Hematopoietic multipotent progenitor cell (in vitro differentiated cells): ENCODE measurements at places on chromosomes 3 and 15.
A peak's percentile ranks its signal among the peaks of the same experiment; 100 is the strongest.

DNA sequence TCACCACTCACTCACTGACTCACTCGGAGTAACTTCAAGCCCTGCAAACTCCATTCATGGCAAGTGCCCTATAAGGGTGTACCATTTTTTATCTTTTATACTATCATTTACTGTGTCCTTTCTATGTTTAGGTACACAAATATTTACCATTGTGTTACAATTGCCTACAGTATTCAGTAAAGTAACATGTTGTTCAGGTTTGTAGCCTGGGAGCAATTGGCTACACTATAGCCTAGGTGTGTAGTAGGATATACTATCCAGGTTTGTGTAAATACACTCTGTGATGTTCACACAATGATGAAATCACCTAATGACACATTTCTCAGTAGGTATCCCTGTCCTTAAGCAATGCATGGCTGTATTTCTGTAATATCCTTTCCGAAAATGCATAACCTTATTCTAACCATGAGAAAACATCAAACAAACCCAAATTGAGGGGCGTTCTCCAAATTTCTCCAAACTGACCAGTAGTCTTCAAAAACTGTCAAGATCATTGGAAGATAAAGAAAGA is 17.9 kb upstream of the CNOT10 start:
- no peak for DNase-seq

DNA sequence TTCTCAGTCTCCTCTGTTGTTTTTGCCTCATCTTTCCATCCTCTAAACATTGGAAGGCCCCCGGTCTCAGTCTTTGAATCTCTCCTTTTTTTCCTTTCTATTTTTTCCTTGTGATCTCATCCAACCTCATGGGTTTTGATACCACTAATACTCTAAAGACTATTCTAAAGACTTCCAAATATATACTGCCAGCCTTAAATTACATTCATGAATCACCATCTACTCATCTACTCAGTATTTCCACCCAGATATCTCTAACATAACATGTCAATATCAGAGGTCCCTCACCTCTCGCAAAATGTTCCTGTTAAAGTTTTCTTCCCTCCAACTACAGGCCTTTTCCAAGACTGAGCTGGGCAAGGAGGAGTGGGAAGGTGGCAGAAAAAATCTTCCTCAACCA is 282.5 kb upstream of the TTC14 start:
- no peak for DNase-seq

DNA sequence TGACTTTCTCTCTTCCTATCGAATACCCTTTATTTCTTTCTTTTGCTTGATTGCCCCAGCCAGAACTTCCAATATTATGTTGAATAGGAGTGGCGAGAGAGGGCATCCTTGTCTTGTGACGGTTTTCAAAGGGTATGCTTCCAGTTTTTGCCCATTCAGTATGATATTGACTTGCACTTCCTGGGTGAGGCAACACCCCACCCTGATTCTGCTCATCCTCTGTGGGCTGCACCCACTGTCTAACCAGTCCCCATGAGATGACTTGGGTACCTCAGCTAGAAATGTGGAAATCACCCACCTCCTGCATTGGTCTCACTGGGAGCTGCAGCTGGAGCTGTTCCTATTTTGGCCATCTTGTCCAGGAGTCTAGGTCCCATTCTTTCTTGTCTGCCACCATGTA is 44.8 kb upstream of the KCNH8 start:
- no peak for DNase-seq

GRCh38 chr15:64355348-64355943 is 527 bp downstream of the CSNK1G1 start:
- peak; percentile 18 for DNase-seq

DNA sequence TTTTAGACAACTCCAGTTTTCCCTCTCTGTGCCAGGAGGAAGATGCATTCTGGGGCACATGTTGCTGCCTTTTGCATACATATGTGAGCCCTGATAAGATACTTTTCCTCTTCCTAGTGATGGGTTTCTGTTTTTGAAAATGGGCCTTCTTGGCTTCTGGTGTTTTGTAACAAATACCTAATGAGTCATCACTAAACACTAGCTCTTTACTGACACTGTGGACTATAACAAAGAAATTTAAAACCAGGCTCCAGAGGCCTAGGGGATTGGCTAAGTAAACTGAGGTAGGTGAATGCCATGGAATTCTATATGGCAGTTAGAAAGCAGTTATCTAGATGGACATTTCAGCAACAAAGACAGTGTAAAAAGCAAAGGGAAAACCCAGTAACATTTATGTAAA is 93.4 kb upstream of the NR2E3 start:
- DNase-seq = no peak

- DNase-seq = no peak
Observed at GRCh38 chr3:110806924-110807323, 264.7 kb upstream of the NECTIN3 start.

DNA sequence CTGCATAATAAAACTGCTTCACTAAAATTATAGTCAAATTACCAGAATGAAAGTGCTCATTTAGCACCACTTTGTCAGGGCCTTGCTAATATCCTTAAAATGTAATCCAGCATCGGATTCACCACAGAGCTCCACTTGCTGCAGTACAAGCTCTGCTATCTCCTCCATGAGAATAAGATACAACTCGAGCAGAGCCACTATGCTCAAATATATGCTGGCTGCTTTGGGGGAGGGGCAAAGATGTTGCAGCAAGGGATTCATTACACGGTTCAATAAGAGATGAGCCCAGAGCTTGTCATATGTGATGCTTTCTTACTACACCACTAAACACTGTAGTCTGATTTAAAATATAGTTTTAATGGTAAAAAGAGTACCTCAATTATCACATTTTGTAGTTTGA is 72.2 kb downstream of the DLG1 start:
- DNase-seq = no peak

DNA sequence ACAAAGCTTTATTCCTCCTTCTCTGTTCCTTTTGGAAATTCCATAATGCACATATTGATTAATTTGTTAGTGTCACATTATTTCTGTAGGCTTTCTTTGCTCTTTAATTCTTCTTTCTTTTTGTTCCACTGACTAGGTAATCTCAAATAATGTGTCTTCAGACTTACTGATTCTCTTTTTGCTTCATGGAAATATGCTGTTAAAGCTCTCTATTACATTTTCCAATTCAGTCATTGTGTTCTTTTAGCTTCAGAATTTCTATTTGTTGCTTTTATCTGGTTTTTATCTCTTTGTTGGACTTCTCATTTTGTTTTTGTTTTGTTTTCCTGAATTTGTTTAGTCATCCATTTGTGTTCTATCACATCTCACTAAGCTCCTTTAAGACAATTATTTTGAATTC is 147.0 kb upstream of the EOMES start:
- DNase-seq = no peak

DNA sequence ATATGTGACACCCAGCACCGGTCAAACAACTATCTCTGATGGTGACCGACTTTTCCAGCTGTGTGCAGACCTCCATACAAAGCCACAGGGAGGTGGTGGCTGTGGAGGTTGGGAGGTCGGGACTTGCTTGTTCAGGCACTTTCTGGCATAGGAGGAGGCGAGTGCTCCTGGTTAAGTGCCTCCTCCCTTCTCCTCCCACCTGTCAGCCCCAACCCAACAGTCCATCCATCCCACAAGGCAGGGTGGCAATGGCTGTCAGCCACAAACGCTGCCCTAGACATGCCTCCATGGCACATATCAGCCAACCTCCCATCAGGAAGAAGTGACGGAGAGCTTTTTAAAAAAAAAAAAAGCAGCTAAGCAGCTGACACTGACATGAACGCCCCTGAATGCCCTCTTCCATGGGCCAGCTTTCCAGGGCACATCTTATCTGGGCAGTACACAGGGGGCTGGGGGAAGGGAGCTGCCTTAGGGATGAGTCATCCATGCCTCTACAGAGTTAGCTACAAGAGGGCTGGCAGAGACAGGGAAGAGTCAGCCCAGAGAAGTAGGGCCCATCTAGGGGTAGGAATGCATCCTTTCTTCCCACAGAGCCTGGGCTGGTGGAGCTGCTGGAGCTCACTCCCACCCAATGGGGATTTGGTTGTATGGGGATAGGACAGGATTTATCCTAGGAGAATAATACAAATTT is 41.2 kb downstream of the CCDC12 start:
- no peak for DNase-seq

DNA sequence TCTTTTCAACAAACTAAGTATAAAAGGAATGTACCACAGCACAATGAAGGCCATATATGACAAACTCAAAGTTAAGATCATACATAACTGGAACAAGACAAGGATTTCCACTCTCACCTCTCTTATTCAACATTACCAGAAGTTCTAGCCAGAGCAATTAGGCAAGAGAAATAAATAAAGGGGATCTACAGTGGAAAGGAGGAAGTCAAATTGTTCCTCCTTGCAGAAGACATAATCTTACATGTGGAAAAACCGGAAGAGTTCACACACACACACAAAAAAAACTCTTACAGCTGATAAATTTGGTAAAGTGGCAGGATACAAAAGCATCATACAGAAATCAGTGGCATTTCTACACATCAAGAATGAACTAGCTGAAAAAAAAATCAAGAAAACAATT is 277.9 kb downstream of the MCTP2 start:
- DNase-seq = no peak

GRCh38 chr3:18444595-18445400 is 19.7 kb upstream of the SATB1 start:
- peak; percentile 71 for DNase-seq

DNA sequence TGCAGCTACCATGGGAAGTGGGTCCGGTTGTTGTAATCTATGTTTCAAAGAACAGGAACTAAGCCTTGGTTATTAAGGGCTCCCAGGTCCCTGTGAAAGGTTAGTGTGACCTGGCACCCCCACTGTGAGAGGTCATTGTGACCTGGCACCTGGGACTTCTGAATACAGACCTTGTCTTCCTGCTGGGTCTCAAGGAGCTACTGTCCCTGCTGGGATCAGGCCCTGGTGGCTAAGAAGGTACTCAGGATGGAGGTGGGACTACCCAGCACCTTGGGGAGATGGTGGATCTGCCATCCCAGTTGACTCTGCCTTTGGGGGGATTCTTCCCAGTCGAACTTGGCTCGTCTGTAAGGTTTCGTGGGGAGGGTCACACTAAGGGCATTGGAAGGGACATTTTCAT is 10.3 kb upstream of the SLCO2A1 start:
- DNase-seq = no peak

- no peak for DNase-seq
Observed at GRCh38 chr3:128349963-128350599, 116.6 kb downstream of the DNAJB8 start.

DNA sequence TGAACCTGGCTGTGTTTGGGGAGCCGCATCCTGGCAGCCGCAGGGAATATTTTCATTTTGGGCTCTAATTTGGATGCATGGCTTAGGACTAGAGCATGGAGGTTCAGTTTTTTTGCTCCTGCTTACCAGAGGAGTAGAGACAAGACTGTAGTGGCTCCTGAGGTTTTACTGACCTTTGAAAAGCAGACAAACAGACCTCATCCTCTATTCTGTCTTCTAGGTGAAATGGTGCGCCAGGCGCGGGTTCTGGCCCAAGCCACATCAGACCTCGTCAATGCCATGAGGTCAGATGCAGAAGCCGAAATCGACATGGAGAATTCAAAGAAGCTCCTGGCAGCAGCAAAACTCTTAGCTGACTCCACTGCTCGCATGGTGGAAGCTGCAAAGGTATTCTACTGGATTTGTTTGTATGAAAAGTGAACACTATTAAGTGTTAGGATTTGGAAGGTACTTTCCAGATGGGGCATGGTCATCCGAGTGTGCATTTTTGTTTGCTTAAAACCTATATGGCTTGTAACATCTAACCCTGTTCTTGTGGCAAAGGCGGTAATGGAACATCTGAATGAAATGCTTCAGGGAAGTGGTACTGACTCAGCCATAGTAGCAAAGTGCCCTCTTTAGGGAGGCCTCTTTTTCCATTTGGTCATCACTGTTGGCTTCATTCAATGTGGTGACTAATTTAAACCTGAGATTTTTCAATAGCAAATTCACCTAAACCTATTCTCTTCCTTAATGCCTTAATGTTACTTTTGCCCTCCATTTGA is 330.7 kb upstream of the TPM1 start:
- no peak for DNase-seq

DNA sequence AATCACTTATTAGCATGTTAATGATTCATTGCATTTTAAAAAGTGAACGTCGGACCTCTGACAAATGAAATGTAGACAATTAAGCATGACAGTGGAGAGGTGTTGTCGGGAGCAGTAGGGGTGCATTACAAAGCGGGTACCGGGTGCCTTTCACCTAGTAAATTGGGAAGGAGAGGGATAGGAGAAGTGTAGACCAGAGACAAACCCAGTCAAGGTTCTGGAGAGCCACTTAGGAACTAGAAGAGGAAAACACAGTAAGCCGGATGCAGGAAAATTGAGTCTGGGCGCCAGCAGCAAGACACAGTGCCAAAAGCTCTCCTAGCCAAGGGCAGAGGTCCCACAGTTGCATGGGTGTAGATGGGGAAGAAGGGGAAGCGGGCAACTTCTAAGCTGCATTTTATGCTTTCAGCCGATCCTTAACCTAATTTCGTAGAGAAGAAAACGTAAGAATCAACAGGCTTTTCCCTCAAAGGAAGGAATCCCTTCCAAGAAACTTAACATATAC is 3.1 kb upstream of the CERS3 start:
- no peak for DNase-seq

DNA sequence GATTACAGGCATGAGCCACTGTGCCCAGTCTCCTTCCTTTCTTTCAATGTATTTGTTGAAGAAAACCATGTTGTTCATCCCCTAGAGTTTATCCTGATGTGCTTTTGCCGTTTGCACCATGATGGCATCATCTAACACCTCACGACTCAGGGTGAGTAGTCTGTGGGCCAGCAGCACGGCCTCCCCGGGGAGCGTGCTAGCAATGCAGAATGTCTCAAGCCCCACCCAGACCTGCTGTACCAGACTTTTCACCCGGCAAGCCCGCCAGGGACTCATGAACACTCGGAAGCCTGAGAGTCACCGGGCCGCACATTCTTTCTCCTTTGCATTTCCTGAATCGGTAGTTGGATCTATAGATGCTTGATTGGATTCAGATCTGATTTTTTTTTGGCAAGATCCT is 64.6 kb downstream of the RPN1 start:
- no peak for DNase-seq

DNA sequence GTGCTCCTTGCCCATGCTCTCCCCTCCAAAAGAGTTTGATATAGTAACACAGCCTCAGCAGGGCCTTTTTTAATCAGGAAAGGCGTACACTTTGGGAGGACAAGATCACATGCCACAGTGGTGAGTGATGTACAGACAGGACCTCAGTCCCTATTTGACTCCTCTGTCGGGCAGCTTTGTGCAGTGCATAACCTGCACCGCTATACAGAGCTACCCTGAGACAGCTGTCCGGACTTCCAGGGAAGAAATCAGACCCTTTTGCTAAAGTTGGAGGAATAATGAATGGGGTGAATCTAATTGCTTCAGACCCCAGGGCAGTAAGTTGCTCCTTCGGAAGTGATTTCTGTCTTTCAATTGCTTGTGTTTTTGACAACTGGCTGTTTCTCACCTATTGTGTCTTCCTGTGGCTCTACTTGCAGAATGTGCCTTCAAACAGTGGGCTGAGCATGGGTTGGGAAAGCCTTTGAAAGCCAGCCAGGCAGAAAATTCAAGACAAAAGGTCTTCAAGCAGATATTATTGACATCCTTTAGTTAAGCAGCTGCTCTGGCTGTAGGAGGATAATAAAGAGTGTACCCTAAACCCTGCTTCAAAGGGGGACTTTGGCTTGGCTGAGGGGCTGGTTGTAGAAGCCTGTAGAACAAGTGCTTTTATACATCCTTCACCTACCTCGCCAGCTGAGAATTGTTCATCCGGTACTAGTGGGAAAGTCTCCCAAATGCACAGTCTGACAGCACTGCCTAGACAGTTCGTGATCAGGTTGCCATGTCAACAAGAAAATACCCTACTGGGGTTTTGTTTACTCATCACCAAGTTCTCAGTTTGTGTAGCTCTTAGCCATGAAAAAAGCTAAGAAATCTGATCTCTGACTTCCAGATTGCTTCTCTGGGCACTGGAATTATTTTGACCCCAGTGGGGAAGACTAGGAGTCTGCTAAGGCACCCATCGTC is 35.1 kb downstream of the SNTN start:
- DNase-seq = no peak
